IPS-NIHi11 (cell line): ENCODE measurements at places on chromosomes 3 and 15.

DNA sequence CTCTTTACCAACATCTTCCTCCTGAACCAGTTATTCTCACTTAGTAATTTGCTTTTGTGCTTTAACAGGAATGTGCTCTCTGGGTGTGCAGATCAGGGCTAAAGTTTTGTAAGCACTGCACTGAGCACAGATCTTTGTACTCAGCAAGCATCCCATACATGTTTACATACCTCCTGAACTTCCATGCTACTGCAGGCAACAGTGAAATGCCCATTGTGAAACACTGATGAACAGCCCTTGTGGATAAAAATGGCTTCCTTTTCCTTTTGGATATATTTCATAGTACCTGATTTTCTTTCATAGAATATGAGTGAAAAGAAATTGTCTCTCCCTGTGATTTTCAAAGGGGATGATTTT is 855.9 kb downstream of the MCTP2 start:
- no peak for DNase-seq

- DNase-seq: peak; percentile 13
Observed at GRCh38 chr3:167350245-167350862, 29.7 kb downstream of the ZBBX start.

DNA sequence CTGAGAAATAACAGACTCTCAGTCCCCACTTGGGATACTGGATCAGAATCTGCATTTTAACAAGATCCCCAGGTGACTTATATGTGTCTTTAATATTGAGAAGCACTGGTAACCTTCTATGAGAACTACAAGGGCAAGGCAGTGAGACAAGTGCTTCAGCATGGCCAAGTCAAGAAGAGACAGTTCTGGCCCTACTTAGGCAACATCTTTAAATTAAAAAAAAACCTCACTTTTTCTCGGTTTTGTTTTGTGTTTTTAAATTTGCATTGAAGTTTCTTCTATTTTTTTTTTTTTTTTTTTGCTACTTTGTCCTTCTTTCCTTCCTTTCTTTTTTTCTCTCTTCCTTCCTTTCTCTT is 42.5 kb upstream of the SPTSSB start:
- DNase-seq: no peak

DNA sequence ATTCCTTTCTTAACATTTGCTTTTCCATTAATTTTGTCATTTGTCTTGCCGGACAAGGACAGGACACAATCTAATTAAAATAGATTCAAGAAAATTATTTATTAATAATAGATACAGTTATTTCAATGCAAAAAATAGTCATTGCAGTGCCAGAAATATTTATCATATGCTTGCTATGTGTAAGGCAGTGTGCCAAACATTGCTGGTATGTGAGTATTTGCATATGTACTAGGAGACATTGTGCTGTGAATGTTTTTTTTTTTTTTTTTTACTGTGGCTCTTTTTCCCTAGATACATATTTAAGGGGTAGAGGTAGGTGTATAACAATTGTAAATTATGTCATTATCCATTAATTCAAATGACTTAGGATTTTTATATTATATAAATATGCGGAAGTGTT is 23.3 kb downstream of the SPRED1 start:
- DNase-seq: no peak

DNA sequence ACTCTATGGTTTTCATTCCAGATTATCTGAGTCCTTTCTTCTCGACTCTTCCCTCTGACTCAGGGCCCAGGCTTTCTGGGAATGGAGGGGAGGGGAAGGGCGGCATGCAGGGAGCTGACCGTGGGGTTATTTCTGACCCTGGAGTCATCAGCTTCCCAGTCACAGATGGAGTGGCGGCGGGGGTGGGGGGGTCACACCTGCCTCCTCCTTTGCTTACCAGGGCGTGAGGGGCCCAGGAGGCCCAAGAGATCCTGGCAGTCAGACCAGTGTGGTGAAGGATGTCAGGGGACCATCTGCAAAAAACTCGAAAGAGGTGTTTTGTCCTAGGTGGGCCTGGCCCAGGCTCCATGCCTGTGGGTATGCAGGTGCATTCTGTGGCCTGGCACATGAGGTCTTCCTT is 996 bp upstream of the XIRP1 start:
- DNase-seq: no peak

- peak; percentile 66 for DNase-seq
Observed at GRCh38 chr3:43378066-43378935, 92.0 kb downstream of the SNRK start.

GRCh38 chr3:140767566-140767965 is 89.7 kb downstream of the TRIM42 start:
- no peak for DNase-seq

DNA sequence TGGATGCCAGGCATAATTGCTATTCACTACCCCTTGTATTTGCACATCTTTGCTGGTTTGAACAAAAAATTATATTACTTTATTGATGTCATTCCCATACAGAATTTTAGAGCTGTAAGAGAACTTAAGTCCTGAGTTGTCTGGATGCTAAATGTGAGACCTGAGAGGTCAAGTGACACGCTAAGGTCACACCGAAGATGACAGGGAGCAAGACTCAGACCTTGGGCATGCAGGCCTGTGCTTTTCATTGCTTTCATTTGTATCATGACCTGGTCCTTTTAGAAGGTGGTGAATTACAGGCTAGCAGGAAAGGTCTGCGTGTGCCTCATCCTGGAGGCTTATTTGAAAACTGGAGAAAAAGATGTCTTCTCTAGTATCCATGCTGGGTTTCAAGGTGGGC is 312.0 kb upstream of the RASGRP1 start:
- no peak for DNase-seq

- DNase-seq: peak; percentile 63
Observed at GRCh38 chr15:60804986-60805949, 326.3 kb upstream of the ICE2 start.

GRCh38 chr15:52520421-52520820 is 8.3 kb downstream of the MYO5A start:
- no peak for DNase-seq

- DNase-seq: no peak
Observed at GRCh38 chr3:71258116-71258515, 325.4 kb downstream of the FOXP1 start.

DNA sequence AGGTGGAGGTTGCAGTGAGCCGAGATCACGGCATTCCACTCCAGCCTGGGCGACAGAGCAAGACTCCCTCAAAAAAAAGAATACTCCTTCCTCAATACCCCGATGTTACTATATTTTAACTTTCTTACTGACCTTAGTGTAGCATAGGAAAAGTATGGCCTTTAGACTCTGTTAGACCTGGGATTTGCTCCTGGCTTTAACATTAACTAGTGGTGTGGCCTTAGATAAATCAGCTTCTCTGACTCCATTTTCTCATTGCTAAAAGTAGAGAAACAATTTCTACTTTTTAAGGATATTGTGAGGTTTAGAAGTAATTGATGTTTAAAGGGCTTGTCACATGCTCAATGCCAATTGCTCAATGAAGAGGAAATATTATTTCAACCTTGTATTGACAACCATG is 7.6 kb upstream of the IL1RAP start:
- no peak for DNase-seq

GRCh38 chr3:51559961-51560360 is 21.4 kb downstream of the RAD54L2 start:
- no peak for DNase-seq

GRCh38 chr15:29570121-29570947 is 251.9 kb downstream of the TJP1 start:
- peak; percentile 50 for DNase-seq

- peak; percentile 38 for DNase-seq
Observed at GRCh38 chr3:89314454-89315098, 207.2 kb downstream of the EPHA3 start.

GRCh38 chr15:49185473-49185872 is 15.4 kb downstream of the GALK2 start:
- no peak for DNase-seq

GRCh38 chr3:53921296-53921695 is 29.6 kb upstream of the SELENOK start:
- no peak for DNase-seq

GRCh38 chr15:67136802-67137201 is 71.4 kb downstream of the SMAD3 start:
- DNase-seq: no peak

GRCh38 chr15:64599716-64600115 is 139.3 kb downstream of the ZNF609 start:
- DNase-seq: no peak

DNA sequence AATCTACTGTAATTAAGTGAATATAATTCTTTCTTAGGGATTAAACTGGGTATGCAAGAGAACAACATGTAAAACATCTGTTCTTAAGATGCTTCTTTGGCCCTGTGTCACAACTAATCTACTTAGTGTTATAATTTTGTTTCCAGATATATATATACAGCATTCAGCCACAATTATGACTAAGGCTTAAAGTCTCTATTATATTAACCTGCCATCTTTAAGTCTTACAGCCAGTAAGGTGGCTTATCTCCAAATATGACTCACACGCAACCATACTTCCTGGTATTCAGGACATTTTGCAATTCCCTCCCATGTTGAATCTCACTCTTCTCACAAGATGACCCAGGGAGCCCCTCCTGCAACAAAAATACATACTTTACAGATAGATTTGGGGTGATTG is 6.6 kb upstream of the KBTBD8 start:
- DNase-seq: no peak

GRCh38 chr15:34367101-34368081 is at the start of gene LPCAT4:
LPCAT4 (minus strand) TSS chr15:34367196; CDS start chr15:34367100, 96 bp downstream.
- DNase-seq: peak; percentile 98

DNA sequence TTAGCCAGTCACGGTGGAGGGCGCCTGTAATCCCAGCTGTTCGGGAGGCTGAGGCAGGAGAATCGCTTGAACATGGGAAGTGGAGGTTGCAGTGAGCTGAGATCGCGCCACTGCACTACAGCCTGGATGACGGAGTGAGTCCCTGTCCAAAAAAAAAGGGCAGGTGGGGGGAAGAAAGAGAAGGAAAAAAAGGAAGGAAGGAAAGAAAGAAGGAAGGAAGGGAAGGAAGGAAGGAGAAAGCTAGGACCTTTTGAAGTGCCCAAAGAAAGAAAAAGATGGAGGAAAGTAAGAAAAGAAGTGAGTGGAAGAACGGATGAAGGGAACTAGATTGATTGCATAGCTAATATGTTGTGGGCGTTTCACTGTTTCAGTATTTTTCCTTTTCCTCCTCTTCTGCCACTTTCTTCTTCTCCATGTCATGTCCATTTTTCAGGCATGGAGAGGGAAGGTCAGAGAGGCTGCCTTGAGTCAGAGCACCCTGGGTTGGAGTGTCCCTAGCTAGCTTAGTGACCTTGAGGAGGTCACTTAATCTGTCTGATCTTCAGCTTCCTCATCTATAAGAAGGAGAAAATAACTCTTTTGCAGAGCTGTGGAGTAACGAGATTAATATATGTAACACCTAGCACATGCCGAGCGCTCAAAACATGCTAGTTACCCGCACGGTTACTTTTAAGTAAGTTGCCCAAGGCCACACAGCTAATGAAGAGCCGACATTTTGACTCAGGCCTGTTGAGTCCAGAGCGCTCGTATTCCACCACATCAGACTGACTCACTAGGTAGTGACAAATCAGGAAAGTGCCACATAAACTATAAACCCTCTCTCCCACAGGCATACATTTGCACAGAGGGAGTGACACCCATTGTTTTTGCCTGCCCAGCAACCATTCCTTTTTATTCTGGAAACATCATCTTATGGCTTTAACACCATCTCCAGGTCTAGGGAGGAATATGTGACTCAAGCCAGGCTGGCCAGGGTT is 42.2 kb downstream of the BHLHE40 start:
- DNase-seq: no peak

GRCh38 chr15:63057468-63058345 is 15.2 kb downstream of the TPM1 start:
- DNase-seq: no peak

- no peak for DNase-seq
Observed at GRCh38 chr3:32630266-32630665, 54.7 kb upstream of the CNOT10 start.

GRCh38 chr3:177057768-177058167 is 139.5 kb downstream of the TBL1XR1 start:
- DNase-seq: no peak

DNA sequence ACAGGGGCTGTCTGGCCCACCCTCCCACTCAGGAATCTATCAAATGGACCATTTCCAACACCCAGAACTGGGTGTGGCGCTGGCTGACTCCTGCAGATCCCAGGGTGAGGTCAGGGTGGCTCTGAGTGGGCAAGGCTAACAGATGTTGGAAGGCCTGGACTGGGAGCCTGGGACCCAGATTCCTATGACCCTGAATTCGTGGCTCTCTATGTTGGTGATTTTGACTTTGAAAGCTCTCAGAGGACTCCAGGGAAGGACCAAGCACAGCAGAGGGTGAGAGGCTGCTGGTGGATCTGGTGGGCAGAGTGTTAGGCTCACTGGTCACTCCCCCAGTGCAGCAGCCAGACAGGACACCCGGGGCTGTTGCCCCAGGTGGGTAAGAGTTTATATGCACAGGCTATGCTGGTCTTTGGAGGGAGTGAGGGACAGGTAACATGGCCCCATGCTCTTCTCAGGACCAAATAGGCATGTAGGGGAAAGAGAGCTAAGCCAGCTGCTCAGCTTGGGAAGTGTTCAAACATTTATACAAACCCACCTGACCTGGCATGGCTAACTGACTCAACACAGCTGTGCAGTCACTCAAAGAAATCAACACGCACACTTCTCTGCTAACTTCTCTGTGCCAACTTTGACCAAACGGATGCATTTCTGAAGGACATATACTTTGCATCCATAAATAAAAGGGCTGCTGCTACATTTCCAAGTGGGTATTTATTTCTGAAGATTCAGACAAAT is 62.6 kb upstream of the RAB6B start:
- DNase-seq: no peak

GRCh38 chr3:134974624-134975023 is 179.6 kb downstream of the EPHB1 start:
- no peak for DNase-seq

DNA sequence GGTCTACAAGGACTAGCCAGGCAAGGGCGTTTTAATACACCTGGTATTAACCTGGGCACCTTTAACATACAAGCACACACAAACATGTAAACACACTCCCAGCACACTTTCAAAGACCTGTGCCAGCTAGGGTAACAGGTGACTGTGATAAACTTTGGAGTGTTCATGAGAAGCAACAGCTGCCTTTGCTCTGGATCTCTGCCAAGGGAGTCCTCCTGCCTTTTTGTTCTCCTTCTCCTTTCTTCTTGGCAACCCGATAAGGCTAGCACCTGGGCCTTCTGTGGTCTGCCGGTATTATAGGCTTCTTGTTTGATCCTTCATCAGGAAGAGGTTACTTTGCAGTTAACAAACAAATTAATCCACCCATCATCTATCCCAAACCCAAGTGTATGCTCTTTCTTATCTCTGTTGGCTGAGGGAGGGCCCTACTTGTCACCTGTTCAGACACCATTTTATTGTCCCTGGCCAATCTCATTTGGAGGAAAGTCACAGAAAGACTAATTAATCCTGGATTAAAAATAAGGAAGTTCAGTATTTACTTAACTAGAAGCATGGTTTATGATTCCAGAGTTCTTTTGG is at the start of gene RETNLB:
Gene RETNLB (minus strand): TSS at position 7 of the 579 bp plus-strand sequence. CDS start 225 bp downstream, outside the sequence.
- DNase-seq: no peak

- DNase-seq: no peak
Observed at GRCh38 chr3:43490640-43491185, 131.1 kb downstream of the ANO10 start.

- DNase-seq: no peak
Observed at GRCh38 chr3:2094941-2095340, 3.7 kb upstream of the CNTN4 start.
